Liver (tissue), 10 donors: ENCODE measurements at places on chromosomes 12 and 14.

DNA sequence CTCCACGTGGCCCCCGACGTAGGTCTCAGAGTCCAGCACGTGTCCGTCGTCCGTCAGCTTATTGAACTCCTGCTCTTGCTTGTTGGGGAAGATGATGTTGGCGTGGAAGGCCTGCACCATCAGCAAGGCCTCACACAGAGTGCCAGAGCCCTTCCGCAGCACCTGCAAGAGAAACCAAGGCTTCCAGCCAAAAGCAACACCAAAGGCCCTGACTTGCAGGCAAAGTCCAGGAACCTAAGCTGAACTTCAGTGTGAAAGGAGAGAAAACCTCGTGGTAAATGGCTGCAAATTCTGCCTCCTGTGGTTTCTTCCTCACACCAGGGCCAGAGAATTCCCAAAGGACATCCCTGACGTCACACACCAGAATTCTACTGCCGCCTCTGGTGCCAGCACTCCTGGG, 14.5 kb downstream of the POLE start:
- no peak for DNase-seq

DNA sequence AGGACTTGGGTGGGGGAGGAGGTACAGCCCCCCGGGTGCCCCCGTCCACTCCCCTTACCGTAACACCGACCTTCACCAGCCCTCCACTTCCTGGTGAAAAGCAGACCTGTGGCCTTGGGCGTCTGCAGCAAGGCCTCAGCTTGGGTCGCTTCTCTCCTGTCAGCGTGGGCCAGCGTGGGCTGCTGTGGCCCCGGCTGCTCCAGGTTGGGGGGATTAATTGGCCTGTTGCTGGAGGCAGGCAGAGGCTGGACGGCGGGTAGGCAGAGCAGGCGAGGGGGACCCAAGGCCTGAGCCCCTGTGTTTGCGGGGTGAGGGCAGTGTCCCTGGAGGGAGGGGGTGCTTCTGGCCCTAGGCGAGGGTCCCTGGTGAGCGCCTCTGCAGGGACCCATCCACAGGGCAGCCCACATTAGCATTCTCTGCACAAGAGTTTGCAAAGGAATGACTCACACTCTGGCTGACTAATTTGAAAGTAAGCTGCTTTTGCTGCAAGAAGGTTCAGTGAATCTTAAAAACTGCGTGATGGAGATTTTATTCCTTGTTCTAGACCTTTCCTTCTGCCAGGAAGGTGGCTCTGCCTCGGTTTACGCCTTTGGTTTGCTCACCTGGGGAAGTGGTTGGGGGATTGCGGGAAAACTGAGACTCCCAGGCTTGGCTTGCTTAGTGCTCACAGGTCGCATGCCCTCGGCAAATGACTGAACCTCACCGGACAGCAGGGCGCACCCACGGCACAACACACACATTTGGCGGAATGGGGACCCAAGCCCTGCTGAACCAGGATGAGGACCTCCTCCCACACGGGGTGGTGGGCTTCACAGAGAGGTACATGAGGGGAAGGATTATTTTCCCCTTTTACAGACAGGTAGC, 37.9 kb upstream of the DLK1 start:
- no peak for DNase-seq

DNA sequence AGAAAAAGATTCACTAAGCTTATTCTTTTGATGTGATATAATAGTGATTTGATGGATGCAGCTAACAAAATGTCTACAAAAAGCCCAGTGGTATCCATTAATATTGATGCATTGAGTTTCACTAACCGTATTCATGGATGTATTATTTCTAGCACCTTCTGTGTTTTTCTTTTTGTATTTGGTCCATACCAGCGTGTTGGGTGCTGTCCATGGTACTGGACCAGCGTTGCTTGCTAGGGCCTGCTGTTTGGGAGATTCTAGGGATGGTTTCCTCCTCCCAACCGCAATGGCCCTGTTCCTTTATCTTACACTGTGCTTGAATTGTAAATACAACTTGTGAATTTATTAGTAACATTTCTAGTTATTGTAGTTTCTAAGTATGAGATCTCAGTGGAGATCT, 31.7 kb downstream of the ANO4 start:
- peak; percentile 48 for DNase-seq

DNA sequence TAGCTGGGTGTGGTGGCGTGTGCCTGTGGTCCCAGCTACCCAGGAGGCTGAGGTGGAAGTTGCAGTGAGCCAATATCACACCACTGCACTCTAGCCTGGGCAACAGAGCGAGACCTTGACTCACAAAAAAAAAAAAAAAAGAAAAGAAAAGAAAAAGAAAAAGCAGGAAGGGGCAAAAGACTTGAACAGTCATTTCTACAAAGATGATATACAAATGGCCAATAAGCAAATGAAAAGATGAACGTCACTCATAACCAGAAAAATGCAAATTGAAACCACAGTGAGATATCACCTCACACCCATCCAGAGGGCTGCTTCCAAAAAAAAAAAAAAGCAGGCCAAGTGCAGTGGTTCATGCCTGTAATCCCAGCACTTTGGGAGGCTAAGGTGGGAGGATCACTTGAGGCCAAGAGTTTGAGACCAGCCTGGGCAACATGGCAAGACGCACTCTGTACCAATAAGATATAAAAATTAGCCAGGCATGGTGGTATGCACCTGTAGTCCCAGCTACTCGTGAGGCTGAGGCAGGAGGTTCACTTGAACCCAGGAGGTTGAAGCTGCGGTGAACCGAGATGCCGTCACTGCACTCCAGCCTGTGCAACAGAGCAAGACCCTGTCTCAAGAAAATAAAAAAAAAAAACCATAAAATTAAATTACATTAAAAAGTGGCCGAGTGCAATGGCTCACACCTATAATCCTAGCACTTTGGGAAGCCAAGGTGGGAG, 20.5 kb downstream of the UBC start:
- no peak for DNase-seq

DNA sequence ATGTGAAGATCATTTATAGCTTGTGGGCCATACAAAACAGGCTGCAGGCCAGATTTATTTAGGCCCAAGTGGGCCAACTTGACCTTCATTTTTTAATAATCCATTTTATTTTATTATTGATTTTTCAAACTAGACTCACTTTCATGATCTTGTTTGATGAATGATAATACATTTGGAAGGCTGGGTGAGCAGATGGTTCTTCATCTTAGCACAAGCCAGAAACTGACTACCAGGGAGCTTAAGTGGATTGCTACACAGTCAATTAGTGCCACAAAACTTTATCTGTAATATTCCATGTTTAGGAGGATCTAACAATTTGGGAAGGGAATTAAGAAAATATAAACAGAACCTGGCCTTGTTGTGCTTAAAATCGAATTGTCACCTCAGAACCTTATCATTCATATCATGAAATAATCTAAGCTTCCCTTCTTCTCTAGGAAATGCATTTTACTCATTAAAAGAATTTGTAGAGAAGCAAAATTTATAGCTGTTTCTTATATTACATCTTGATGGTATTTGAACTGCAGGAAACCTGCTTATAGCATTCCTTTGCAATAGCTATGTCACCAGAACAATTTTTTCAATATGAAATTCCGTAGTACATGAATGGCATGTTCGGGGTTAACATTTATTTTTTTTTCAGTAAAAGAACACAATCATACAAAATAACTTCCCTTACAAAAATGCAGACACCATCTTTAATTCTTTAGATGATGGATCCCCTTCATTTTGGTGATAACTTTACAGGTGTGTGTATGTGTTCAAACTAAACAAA, 62.0 kb upstream of the CSRP2 start:
- no peak for DNase-seq

- DNase-seq = no peak
Measured at GRCh38 chr14:77100961-77101360, 2.9 kb downstream of the CIPC start.

GRCh38 chr12:109679501-109680263, 33.9 kb upstream of the FAM222A start:
- no peak for DNase-seq

GRCh38 chr12:74319886-74320285, 217.7 kb upstream of the ATXN7L3B start:
- DNase-seq = no peak

DNA sequence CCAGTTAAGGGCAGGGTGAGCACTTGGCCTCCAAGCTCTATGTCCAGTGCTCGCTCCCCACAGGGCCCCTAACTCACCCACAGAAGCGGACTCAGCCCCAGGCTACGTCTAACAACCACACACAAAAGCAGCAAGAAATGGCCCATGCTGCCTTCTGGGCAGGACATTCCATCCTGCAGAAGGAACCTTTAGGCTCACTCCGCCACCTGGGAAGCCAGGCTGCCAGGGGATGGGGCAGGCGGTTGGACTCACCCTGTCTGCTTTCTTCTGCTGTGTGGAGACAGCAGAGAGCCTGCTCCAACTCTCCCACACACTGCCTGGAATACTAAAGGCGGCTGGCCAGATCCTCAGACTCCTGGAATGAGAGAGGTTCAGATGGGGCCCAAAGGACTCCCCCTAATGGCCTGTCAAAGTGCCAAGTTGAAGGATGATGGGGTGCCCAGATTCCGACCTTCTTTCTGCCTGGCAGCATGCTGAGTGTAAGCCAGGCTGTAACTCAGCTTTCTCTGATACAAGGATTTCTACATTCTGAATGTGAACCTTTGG, 27.7 kb upstream of the BLTP3B start:
- DNase-seq = no peak

- no peak for DNase-seq
Measured at GRCh38 chr12:52710730-52711129, 7.4 kb upstream of the KRT77 start.

DNA sequence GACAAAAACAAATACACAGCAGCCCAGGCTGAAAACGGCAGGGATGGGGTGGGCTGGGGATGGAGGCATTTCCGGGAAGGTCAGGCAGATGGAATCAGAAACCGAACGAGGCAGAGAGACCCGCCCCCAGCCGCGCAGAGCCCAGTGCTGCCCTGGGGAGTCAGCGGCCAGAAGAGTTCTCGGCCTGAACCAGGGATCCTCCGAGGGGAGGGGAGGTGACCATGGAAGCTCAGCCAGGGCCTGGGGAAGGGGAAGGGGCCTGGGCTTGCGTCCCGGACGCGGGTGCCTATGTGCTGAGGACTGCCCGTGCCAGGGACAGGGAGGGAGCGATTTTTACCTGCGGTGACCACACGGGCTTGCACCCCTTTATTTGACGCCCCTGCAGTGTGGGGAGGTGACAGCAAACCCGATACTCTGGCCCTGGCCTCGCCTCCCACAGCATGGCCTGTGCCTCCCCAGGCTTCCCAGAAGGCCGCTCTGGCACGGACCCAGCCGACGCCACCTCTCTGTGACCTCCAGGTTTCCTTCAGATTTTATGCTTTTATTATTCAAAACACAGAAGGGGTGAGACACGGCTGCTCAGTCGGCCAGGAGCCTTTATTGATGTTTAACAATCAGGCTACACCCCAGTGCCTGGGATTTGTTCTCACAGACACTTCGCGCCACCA, 7.7 kb downstream of the LRCOL1 start:
- no peak for DNase-seq

DNA sequence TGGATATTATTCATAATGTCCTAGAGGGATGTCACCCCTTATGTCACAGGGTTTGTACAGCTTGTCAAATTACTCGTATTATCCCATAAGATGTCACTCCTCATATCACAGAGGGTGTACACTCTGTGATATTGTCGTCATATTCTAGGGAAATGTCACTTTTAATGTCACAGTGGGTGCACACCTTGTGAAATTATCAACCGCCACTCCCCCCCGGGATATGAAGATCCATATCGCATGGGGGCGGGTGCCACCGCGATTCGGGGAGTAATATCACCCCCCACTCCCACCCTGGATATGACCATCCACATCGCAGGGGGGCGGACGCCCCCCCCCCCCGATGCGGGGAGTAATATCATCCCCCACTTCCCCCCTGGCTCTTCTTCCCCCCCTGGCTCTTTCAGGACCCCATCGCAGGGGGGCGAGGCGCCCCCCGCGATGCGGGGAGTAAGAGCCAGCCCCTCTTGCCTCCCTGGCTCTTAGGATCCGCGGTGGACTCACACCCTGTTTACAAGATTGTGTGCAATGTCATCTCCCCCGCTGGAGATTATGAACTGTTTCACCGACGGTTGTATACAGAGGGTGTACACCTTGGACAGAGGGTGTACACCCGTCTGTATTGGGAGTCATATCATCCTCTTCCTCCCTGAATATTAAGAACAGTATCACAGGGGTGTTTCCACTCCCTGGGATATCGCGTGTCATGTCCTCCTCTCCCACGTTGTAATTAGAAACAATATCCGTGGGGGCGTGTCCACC, 92.8 kb downstream of the FRMD6 start:
- DNase-seq = no peak

- DNase-seq = peak; percentile 46
Measured at GRCh38 chr14:20530771-20531571, 25.6 kb downstream of the RNASE10 start.

DNA sequence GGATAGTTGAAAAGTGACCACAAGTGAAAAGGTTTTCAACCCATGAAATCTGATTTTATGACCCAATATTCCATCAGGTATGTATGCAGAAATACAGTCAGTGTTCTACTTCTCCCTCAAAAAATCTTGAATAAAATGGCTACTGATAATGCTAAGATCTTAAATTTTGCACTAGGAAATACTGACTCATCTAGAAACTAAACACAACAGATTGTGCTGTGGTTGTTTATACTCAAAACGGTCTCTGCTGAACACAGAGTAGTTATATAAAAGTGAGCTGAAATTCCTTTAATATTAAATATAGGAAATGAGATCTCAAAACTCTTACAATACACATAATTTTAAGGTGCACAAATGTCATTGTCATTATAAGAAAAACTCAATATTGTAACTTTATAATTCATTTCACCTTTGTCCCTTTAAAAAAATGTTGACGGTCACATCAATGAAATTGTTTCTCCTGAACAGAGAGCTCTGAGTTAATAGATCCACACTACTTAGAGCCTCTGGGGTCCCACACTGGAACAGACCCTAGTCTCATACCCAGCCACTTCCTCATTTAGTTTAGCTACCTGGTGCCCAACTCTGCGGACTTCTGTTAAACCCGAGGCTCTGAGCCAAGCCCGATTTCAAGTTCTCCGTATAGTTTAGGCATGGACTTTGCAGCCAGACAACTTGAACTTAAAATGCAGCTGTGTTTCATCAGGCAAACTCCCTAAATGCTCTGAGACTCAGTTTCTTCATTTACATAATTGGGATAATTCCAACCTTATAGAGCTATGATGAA, 9.3 kb downstream of the COCH start:
- DNase-seq = no peak

DNA sequence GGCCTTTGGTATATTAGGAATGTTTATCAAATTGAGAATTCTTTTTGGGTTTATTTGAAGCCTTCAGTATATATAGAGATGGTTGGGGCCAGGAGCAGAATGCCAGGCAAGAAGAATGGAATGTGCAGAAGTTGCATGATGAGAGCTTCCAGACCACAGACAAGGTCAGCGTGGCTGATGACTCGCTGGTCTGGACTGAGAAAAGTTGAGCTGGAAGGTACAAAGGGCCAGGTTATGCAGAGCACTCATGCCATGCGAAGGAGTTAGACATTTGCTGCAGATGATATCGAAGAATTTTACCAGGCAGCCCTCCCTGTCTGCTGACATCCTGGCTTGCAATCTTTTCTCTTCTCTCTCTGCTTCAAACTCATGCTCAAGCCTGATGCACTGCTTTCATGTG, 196.2 kb upstream of the ARHGAP5 start:
- DNase-seq = no peak

DNA sequence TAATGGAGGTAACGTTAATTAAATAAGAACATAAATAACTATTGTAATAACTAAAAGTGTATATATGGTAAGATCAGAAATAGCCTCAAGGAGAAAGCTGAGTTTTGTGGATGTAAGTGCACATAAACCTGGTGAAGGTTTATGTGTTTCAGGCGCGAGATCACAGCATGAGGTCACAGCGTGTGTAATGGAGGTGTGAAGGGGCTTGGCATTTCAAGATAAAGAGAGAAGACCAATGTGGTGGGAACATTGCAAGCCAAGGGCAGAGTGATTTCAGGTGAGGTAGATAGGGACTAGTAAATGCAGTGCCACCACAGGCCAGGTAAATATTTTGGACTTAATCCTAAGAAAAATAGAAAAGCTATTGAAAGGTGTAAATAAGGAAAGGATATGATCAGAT, 21.7 kb upstream of the KICS2 start:
- no peak for DNase-seq
